ENCODE measurements at places on chromosomes 16 and 17.

GRCh38 chr17:76524598-76525512 is 12.7 kb downstream of the CYGB start:
- DNase-seq, result no peak

DNA sequence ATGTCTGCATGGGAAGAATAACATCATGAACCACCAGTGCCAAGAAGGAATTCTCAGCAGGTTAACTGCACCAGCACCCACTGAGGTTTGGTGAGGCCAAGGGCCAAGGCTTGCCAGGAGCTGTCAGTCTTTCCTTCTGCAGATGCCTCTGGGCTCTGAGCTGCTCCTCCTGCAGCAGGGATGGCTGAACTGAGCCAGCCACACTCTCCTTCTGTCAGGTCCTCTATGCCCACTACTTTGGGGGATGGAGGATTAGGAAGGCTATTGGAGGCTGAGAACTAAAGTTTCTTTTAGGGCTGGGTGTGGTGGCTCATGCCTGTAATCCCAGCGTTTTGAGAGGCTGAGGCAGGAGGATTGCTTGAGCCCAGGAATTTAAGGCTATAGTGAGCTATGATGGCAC is 71.6 kb downstream of the PLXDC1 start:
- DNase-seq, result no peak

DNA sequence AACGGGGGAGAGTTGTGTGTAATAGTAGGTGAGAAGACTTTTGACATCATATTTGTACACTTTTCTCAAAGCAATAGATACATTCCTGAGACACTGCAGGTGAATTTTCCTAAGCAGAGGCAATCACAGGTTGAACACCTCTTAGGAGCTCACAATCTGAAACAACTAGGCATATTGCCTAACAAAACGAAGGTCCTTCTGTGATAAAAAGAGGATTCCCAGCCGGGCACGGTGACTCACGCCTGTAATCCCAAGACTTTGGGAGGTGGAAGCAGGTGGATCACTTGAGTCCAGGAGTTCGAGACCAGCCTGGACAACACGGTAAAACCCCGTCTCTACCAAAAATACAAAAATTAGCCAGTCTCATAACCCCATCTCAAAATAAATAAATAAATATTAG is 17.4 kb downstream of the NXN start:
- DNase-seq, result no peak

DNA sequence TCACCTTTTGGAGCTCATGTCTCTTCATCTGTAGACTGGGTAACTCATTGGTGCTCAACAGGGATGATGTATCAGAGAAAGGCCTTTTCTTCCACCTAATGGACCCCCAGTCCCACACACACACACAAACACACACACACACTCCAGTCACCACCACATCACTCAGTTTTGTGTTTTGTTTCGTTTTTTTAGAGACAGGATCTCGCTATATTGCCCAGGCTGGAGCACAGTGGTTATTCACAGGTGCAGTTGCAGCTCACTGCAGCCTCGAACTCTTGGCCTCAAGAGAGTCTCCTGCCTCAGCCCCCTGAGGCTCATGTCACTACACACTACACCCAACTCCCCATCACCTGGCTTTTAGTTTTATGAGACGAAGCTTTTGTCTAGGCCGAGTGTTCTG is 55.6 kb downstream of the SF3B3 start:
- DNase-seq, result no peak

DNA sequence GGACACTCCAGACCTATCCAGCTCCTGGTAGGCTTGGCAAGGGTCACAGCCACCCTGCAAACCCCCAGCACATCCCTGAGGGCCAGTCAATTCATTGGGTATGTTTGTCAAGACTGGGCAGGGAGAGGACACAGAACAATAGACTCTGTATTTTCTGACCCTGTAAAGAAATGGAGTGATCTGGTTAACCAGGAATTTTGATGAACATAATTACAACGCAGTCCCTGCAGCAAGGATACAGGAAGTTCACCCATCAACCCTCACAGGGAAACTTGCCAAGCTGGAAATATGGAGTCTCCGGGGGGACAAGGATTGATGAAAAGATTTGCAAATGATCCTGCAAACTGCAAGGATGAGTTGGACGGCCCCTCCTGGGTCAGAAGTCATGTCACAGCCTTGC is 126.1 kb upstream of the RCVRN start:
- no peak for DNase-seq

DNA sequence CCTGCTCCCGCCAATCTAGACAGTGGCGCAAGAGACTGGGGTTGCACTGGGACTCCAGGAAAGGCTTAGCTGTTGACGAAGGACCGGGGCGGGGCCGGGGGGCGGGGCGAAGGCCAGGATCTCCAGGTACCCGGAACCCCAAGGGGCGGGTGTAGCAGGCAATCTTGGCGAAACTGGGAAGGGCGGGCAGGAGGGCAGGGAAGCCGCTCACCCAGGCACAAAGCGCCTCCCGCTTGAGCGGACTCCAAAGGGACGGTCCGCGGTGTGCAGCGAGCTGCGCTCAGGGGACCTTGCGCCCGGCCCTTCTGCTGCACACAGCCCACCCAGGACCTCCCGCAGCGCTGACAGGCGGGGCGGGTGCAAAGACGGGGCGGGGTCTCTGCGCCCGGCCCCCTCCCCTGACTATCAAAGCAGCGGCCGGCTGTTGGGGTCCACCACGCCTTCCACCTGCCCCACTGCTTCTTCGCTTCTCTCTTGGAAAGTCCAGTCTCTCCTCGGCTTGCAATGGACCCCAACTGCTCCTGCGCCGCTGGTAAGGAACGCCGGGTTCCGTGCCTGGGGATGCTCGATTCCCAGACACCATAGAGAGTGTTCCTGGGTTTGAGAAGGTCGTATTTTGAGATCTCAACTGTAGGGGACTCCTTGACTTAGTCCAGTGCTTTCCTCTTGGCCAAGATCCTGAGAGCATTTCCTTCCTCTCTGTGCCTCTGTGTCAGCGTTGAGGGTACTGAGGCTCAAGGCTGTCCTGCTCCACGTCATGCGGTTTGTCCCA is at the start of gene MT1F:
Gene MT1F, plus strand, starts transcription at position 405 of the 772 bp plus-strand sequence. Its CDS starts 100 bp downstream, at position 505.
- no peak for DNase-seq

- no peak for DNase-seq
Observed at GRCh38 chr16:79543219-79543618, 57.3 kb downstream of the MAF start.

- DNase-seq, result no peak
Observed at GRCh38 chr17:28330671-28331070, 4.6 kb downstream of the IFT20 start.

DNA sequence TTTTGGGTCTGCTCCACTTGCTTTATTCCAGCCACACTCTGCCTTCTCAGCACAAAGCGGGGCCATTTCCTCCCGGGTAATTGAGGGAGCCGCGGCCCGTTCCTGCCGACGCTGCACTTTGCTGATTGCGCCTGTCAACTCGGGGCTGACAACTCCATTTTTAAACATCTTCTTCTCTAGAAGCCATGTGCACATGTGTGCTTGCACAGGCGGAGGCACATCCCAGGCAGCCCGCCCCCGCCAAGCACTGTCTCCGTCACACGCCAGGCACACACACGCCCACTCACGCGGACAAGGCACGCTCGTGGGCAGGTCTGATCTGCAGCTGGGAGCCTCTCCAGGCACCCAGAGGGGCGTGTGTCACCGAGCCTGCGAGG is 63.2 kb downstream of the ENGASE start:
- DNase-seq, result no peak

- DNase-seq, result peak; percentile 89
Observed at GRCh38 chr16:30628628-30629540, 18.7 kb upstream of the ZNF689 start.
